COLO829 (cell line): ENCODE measurements at places on chromosomes 3 and 15.
A peak's percentile ranks its signal among the peaks of the same experiment; 100 is the strongest.

DNA sequence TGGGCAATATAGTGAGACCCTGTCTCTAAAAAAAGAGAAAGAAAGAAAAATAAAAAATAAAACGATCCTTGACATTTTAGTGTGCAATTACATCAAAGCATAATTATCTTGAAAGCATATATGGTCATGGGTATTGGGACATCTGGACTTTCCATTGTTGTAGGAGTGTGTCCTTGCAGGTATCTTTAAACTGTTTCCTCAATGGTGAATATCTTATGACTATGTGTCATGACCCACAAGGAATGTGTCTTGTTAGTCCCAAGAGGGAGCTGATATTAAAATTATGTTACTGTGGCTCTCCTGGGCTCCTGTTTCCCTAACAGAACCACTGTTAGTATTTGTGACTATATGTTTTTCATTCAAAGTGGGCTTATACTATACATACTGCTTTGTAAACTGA, 26.6 kb downstream of the EIF1B start:
- DNase-seq, result no peak

GRCh38 chr3:23115171-23115877, 87.8 kb upstream of the UBE2E2 start:
- peak; percentile 27 for DNase-seq

- DNase-seq, result no peak
Observed at GRCh38 chr3:133989936-133990702, 39.6 kb downstream of the SLCO2A1 start.

- no peak for DNase-seq
Observed at GRCh38 chr3:474828-475227, 278.3 kb downstream of the CHL1 start.
